ENCODE measurements at places on chromosomes 7 and 10.
A peak's percentile ranks its signal among the peaks of the same experiment; 100 is the strongest.

GRCh38 chr7:1383398-1384112, 75.7 kb downstream of the MICALL2 start:
- no peak for DNase-seq

DNA sequence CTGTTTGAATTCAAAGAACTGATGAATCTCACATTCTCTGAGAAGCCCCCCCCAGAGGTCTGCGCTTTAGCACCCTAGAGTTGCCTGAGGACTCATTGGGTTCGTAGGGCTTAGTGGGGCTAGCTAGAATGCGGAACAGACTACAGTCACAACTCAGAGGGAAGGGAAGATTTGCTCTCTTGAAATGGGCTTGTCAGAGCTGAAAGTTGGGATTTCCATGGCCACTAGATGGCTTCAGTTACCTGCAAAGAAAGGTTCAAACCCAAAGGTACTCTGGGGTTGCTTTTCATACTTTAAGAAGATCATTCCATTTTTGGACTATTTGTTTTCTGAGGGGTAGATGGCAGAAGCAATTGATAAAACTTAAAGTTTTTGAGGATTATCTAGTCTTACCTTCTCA, 205.0 kb downstream of the BBS9 start:
- no peak for DNase-seq

DNA sequence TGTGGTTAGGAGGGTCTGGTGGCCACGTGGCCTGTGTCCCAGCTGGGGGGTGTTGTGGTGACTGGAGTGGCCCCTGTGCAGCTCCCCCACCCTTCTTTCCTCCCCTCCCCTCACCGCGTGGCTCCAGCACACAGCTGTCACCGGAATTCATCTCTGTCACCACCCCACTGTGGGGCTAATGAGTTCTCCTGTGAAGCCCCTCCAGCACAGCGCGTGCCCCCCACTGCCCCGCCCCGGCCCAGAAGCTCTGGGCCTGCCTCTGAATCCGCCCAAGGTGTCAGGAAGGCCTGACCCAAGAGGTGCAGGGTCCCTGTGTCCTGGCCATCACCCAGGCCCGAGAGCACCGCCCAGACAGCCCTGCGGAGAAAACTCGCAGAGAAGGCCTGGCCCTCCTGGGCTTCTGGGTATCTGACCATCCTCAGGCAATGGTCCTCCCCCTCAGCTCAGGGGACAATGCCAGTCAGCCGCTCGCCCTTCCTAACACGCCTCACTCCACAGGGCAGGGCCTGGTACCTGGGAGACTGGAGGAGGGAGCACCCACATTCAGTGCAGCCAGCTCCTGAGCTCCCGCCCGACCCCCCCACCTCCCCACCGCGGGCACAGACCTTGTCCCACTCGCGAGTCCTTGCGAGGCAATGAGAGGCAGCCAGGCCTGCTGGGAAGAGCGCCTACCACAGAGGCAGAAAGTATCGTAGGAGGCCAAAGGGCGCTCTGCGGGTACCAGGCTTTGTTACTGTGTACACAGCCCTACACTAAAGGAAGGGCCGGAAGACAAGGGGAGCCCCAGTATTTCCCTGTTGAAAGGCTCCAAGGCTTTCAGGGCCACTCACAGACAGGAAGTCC, 38.2 kb downstream of the GBX1 start:
- DNase-seq: no peak

DNA sequence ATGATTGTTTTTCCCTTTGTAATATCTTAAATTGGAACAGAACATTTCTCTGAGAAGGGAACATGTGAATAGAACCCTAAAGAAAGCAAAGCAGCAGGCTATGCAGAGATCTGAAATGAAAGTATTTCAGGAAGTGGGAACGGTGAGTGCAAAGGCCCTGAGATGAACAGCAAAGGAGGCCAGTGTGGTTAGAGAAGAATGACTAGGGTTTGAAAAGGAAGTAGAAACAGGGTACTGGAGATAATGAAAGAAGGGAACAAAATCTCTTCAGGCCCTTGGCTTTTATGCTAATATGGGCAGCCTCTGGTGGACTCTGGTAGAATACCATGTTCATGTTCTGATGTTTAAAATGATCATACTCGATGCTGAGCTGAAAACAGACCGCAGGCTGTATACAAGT, 22.2 kb downstream of the ARHGAP21 start:
- no peak for DNase-seq

DNA sequence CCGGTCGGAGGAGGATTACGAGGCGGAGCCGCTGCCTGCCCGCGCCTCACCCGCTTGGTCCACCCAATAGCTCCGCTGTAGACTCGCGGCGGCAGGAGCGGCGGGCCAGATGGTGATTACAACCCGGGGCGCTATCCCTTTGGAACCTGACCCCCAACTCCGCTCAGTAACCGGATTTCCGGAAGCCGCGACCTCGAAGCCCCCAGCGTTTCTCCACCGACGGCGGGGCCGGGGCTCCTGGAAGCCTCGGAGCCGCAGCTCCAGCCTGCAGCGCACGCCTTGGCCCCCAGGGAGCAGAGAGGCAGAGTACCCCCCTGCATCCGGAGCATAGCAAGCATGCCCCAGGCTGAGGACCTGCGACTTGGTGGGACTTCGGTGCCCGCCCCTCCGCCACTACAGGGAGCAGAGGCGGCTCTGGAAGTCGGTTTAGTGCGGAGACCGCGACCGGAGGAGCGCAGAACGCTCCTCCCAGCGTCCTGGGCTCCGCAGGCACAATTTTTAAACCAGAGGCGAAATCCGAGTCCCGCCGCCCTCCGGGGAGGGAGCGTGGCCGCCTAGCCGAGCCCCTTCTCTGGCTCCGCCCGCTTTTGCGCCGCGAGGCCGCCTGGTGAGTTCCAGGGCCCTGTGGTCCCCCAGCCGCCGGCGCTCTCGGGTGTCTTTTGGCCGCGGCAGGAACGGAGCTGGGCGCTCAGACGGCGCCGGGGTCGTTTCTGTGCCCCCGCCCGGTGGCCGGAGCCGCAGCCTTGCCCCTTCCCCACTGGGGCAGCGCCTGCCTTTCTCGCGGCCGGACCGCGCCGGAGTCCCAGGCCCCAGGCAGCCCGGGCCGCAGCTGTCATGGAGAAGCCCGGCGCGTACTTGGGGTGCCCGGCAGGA, 28.2 kb upstream of the BMS1 start:
- DNase-seq: peak; percentile 25

- DNase-seq: peak; percentile 30
These were observed 121.9 kb downstream of the PTPRZ1 start for GRCh38 chr7:121994625-121995410.

DNA sequence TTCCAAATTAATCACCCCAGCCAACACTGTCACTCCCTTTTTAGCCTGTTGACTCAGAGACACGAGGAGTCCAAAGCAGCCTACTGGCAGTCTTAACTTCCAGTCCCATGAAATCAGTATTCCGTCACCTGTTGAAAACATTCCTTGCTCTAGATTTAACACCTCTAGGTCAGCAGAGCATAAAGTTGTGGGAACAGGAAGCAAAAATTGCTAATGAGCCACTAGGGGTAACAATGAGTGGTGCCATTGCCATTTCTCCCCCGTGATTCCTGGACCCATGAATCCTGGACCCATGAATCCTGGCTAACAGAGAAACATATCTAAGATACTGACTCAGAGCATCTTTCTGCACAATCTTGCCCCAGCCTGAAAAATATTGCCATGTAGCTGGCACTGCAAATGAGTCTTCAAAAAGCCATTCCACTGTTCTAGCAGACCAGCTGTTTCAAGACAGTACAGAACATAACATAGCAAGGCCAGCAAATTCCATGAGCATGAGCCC, 252.7 kb upstream of the PTER start:
- DNase-seq: no peak

- no peak for DNase-seq
These were observed 57.1 kb downstream of the AMPH start for GRCh38 chr7:38574086-38574485.

DNA sequence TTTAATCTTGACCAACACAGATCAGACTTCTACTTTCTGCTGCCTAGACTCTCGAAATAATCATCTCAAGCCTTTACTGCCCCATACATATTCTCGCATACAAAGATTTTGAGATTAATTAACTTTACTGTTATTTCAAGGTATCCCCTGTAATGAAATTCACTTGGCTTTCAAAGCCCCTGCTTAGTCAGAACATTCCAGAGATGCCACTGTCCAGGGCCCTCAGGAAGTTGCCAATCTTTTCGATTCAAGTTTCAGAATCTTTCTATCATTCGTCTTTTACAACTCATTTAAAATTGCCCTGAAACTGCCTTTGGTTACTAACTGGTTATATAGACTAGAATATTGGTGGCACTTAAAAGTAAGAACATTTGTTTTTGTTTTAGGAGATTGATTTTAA, 320.2 kb downstream of the CDK14 start:
- no peak for DNase-seq

- no peak for DNase-seq
These were observed 57.3 kb downstream of the ADARB2 start for GRCh38 chr10:1679821-1680650.

- no peak for DNase-seq
These were observed 116.3 kb upstream of the SHH start for GRCh38 chr7:155928583-155928982.

GRCh38 chr7:33043501-33044400, 18.8 kb downstream of the NT5C3A start:
- DNase-seq: no peak

DNA sequence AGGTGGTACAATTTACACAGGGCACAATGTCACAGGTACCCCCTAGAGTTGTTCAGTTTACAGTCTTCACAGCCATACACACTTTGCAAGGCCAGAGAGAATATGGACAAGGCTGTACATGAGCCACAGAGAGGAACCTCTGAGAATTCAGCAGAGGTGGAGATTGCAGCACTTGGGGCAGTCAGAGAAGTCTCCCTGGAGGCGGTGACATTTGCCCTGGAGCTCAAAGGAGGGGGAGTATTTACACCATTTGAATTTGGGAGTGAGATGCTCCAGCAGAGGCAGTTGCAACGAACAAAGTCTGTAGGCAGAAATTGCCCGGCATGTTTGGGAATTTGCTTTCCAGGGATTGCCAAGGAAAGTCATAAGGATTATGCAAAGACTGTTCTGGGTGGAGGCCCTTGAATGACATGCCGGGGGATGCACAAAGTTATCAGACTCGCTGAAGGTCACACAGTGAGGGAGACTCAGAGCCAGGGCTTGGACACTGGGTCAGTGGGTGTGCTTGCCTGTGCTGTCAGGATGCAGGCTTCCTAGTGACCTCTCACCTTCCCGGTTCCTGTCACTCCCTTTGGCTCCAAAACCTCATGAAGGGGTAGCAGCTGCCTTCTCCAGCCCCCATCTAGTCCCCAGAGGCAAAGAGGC, 160.7 kb upstream of the PCBD1 start:
- no peak for DNase-seq

GRCh38 chr10:30467651-30468338, 33.8 kb downstream of the MAP3K8 start:
- no peak for DNase-seq

DNA sequence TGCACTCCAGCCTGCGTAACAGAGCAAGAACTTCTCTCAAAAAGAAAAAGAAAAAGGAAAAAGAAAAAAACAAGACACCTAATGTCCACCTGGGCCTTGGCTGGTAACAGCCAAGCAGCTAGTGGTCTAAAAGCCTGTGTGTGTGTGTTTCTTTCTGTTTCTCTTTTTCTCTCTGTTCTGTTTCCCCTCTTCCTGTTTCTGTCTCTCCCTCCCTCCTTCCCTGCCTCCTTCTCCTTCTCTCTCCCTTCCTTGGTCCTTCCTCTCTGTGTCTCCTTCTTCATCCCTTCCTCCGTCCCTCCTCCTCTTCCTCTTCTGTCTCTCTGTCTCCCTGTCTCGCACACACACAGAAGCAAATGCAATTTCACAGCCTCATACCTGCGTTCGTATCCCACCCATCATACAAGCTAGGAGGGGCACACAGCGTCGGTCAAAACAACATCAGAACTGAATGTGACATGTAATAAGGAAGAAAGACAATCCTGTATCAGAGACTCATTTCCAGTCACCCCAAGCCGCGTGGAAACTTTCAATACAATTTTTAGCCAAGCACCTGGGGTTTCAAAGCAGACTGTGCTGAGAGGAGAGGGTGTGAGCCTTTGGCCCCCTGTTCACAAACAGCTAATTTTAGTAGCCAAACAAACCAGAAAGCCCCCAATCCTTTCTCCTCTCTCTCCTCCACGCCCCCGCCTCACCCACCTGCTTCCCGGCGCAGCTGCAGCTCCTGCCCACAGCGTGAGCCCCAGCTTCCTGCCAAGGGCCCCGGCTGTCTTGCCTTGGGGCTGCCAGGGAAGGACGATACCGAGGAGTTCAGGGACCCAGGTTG, 50.2 kb upstream of the GNA12 start:
- DNase-seq: peak; percentile 43

GRCh38 chr7:139659922-139660316, 117.9 kb downstream of the HIPK2 start:
- DNase-seq: no peak

- no peak for DNase-seq
These were observed 179.7 kb downstream of the XPNPEP1 start for GRCh38 chr10:109743574-109743973.

DNA sequence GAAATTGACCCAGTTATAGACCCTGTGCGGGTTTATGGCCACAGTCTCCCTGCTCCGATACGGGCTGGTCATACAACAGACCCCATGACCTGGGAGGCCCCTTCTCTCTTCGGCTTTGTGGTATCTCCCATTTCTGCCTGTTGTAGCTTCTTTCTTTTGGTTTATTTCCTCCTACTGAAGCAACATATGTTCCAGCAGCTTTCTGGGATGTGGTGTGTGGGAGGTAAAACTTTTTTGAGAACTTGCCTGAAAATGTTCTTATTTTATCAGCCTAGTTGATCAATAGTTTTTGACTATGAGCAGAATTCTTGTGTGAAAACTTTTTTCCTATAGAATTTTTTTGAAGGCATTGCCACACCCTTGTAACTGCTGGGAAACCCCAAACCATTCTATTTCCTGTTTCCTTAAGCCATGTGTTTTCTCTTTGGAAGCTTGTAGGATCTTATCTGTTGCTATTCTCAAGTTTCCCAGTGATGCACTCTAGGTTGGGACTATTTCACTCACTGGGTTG, 80.0 kb downstream of the DAGLB start:
- no peak for DNase-seq

- no peak for DNase-seq
These were observed 42.9 kb upstream of the SYPL1 start for GRCh38 chr7:106155027-106155426.

DNA sequence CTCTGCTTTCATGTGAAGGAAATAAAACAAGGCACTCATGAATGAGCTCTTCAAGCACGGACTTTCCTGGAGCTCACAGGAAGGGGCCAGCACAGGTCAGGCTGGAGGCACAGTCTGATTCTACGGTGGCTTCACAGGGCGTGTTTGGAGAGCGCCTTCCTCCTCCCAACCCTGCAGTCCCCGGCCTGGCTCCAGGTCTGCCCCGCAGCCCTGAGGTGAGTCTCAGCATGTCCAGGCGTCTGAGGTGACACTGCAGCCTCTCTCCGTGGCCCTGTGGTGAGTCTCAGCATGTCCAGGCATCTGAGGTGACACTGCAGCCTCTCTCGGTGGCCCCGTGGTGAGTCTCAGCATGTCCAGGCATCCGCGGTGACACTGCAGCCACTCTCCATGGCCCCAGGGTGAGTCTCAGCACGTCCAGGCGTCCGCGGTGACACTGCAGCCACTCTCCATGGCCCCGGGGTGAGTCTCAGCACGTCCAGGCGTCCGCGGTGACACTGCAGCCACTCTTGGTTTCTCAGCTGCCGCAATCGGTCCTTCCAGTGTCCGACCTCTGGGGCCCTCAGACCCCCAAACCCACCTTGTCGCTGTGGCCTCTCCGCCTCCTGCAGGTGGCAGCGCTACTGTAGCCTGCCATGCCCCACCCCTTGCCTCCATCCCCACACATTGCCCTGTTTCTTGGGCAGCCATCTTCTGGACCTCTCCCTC, 381.7 kb downstream of the DNAJB6 start:
- no peak for DNase-seq
